Activated T-cell treated with anti-CD3 and anti-CD28 coated beads, Interleukin-2, amount 50 U/mL, for 4 hours (primary cell): ENCODE measurements at places on chromosomes 3 and 15. TPM values are rescaled to one million over a fixed set of nuclear protein-coding genes. Genes with fewer than 3 reads are reported as not detected.

Gene RAD18
- 38.0 TPM for total RNA-seq

Gene SLC49A4
- 2.0 TPM for total RNA-seq

Gene HHLA2
- total RNA-seq, result 0.48 TPM

Gene GOLGA6L4
- 0.24 TPM for total RNA-seq

Gene UTS2B
- total RNA-seq, result not detected

Gene SELENOK
- 68.6 TPM for total RNA-seq

Gene SLC22A14
- total RNA-seq, result not detected

GRCh38 chr3:146464783-146465182, 4.6 kb downstream of the PLSCR2 start:
- DNase-seq, result no peak

- no peak for DNase-seq
Measured at GRCh38 chr15:91890614-91891013, 37.1 kb downstream of the SLCO3A1 start.

DNA sequence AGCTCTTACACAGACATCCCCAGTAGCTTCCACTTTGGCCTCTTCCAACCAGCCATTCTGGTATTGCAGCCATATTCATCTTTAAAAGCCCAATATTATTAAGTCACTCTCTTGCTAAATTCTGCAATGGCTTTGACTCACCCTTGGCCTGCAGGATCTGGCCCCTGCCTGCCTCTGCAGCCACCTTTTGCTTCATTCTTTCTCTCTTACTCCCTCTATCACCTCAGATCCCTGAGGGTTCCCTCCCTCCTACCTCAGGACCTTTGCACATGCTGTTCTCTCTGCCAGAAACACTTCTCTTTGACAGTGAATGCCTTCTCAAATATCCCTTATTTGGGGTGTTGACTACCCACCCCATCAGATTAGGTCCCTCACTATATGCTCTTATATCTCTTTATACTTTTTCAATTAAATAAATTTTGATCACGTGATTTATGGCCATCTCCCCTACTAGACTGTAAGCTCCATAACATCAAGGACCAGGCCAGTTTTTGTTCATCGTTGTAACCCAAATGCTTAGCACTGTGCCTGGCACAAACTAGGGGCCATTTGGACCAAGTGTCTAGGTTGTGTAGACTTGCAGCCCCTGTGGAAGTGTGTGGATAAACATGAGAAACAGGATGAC, 32.3 kb upstream of the UBE2Q2 start:
- no peak for DNase-seq

- DNase-seq, result no peak
Measured at GRCh38 chr3:119826711-119827608, 45.1 kb downstream of the NR1I2 start.

- DNase-seq, result no peak
Measured at GRCh38 chr15:91795235-91795634, 58.3 kb upstream of the SLCO3A1 start.

- no peak for DNase-seq
Measured at GRCh38 chr3:60610441-60611112, 640.7 kb downstream of the FHIT start.

DNA sequence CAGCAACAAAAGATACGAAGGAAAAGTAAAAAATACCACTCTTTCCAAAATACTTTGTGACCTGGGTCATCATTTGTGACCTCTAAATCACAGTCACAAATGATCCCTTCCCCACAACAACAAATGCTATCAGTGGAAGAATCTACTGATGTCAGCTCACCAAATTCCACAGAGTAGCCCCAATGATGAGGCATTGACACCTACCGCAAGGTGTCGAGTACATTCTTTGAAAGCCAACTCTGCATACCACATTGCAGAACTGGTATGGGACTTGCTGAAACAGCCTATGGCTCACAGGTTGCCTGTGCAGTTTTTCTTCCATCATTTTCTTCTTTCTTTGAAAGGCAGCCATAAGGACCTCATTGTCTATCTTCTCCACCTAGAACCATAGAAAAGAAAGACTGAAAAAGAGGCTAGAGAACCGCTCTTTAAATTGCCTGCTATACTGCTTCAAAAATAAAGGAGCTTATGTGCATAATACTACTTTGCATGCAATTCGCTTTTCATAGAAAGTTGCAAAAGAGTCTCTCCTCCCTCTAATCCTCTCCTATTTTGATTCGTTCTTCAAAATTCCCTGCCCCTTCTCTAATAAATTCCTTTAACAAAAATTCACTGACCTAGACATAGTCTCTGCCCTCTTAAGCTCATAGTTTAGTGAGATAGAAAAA, 21.4 kb upstream of the KPNA1 start:
- no peak for DNase-seq

DNA sequence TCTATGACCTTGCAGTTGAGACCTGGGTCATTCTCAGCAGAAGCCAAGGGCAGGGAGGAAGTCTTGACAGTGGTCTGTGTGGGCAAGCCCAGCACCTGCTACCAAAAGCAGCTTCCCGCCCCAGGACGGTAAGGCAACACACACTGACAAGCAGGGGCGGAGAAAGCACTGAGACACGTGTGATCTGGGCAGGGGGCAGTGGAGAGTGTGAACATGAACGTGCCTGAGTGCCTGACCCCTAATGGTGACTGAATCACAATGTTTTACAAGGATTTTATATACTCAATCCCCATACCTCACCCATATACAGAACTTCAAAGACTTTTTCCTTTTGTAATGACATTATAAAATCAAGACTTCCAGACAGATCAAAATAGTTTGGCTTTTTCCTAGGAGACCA, 35.2 kb downstream of the ANP32A start:
- DNase-seq, result no peak

DNA sequence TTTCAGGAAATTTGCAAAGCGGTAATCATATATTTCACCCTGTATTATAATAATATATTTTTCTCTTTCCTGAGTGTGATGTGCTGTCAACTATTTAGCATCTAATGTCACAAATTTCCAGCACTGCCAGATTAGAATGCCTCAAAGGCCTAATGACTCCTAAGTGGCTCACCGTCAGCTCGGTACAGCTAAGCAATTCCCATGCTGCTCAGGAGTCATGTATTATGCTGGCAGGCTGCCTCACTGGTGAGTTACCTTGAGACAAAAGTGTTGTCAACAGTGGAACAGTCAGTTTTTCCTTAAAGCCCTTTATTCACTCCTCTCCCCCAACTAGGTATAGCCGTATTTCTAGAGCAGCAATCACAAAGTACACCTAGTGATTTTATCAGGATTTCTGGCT, 83.6 kb downstream of the NSUN3 start:
- no peak for DNase-seq

DNA sequence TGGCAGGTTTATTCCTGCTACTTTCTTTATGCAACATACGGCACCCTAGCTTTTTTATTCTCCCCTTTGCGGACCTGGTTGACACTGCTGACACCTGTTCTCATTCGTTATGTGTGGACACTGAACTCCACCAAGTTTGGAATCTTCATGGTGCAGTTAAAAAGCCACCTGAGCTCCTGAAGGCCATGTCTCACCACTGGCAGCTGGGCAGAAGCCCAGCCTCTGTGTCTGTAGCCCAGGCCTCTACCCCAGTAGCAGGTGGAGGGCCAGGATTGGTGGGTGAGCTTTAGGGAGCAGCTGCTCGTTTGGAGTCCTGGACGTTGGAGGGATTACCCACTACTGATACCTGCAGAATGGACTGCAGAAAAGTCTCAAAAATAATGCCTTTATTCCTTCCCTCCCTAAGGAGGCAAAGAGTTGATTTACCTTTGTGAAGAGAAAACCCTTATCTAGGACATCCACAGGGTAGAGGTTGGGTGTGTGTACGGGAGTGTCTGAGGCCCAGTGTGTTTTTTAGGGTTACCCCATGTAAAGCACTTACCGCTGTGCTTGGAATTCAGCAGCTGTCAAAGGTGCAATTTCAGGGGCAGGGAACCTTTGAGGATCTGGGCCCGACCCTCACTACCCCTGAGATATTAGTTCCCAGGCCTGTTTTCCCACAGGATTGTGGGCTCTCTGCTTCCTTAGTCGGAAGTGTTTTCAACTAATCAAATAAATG, 637 bp upstream of the CCNDBP1 start:
- no peak for DNase-seq
